Activated T-helper 1 cell treated with anti-CD3 and anti-CD28 coated beads, Interleukin-2, amount 50 U/mL, for 16 hours (primary cell): ENCODE measurements at places on chromosomes 11 and 22.

- DNase-seq = no peak
Measured at GRCh38 chr11:94721565-94722292, 46.4 kb upstream of the AMOTL1 start.

- DNase-seq = no peak
Measured at GRCh38 chr11:820655-821511, 2.2 kb downstream of the PNPLA2 start.

DNA sequence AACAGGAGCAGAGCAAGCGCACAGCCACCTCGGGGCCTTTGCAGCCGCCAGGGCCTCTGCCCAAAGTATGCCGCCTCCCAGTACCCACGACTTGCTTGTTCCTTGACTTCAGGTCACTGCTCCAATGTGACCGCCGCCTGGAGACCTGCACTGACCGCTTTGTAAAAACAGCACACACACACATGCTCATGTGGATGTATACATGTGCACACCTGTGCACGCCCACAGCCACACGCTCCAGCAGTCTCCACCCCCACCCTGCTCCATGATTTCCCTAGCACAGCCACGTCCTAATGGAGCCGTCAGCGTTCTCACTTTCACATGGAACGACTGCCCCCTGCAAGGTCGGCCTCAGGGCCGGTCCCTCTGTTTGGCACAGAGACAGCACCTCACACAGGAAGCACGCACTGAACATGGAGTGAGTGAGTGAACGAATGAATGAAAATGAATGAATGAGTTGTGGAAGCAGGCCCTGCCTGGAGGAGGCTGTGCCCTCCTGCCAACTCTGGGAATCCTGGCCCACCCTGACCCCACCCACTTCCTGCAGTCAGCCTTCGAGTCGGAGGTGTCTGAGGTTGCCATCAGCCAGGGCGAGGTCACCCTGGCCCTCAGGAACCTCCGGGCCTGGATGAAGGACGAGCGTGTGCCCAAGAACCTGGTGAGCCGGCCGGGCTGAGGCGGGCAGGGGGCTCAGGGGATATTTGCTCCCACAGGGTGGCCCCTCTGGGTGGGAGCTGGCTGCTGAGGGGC is 8.0 kb downstream of the ALDH3B1 start:
- DNase-seq = no peak

DNA sequence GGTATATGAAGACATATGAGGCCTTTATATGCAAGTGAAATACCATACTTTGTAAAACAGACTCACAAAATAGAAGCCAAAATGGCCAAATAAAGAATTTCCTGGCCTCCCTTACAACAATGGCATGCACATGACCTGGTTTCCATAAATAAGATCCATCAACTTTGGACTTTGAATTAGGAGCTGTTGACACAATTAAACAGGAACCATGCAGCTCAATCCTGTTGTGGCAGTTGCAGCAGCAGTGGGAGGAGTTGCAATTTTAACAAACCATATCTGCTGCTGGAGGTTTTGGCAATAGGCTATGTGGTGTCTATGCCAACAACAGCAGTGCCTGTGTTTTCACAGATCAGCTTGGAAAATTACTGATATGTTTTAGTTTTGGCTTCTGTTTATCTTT is 818.6 kb downstream of the FAM181B start:
- no peak for DNase-seq

- no peak for DNase-seq
Measured at GRCh38 chr11:36500315-36500721, 9.8 kb downstream of the TRAF6 start.

- no peak for DNase-seq
Measured at GRCh38 chr22:37148031-37148651, 1.6 kb downstream of the IL2RB start.

DNA sequence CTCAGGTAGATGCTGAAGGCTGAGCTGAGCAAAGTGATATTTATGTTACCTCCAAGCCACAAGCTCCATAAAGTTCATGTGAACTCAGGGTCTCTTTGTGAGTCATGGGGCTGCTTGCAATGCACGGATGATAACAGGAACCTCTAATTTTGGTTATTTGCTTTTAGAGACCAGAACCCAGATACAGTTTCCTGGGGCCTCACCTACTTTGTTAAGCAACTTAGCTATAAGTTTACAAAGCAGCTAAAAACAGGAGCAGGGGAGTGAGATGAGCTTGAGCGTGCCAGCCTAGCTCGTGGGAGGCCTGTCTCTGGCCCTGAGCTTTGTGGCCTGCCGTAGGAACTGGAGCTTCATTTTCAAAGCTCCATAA is 29.2 kb downstream of the SREBF2 start:
- DNase-seq = no peak

DNA sequence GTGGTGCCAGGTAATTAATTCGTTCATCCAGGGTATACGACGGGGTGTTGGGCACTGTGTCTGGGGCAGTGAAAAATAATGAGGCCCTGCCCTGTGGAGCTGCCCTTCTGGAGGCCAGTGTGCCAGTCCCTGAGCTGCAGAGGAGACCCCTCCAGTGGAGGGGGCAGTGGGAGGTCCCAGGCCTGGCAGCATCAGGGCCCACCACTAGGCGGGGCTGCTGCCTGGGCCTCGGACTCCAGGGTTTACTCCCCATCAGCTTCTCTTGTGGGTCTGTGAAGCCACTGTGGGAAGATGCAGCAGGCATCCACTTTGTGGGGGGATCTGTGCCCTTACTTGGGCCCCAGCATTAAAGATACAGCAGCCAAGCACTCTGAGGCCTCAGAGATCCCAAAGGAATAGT is 17.4 kb upstream of the TMPRSS6 start:
- no peak for DNase-seq

GRCh38 chr11:112975051-112975450 is 13.8 kb downstream of the NCAM1 start:
- no peak for DNase-seq

DNA sequence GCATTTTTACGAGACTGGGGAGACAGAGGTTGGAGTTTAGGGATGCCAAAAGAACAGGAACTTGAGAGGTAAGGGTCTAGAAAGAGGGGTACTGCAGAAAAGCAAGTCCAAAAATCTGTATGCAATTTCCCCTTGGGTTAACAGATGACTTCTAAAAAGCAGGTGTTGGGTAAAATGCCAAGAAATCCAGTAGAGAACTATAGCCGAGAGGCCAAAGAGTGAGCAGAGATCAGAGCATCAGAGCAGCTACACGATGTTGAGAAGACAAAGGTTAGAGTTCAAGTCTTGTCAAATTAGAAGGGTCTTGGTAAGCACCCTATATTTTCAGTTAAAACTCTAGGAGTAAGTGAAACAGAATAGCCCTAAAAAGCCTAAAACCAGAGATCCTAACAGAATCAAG is 145.2 kb downstream of the FCHSD2 start:
- DNase-seq = no peak

DNA sequence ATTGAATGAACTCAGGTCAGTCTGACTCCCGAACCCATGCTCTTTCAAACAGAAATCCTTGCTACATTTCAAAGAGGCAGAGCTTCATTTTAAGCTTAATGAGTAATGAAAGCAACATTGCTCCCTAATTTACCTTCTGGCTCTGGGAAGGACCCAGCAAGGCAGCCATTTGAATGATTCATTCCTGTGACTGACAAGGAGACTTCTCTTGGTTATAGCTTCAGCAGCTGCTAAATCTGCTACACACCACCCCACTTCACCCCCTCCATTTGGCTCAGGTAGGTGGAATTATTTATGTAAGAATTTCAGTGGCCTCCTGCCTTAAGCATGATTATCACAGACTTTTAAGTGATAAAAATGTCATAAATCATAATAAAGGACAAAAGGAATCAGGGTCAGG is 117.7 kb downstream of the KCNC1 start:
- no peak for DNase-seq

GRCh38 chr11:95767498-95767897 is 22.1 kb downstream of the FAM76B start:
- DNase-seq = no peak

DNA sequence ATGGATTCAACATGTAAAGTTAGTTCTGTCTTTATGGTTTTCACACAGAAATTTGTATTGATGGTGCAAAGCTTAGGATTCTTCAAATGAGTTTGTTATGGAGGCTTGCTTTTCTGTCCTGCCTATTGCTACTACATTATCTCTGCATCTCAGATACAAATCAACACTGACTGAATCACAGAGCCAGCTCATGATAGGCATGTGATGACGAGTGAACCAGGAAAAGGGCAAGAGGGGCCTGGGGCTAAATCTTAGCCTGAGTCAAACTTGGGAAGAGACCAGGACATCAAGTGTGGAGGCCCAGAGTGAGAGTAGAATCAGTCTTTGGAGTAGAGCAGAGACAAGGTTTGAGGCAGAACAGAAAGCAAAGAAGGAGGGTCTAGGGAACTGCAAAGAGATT is 107.1 kb upstream of the CD44 start:
- no peak for DNase-seq

DNA sequence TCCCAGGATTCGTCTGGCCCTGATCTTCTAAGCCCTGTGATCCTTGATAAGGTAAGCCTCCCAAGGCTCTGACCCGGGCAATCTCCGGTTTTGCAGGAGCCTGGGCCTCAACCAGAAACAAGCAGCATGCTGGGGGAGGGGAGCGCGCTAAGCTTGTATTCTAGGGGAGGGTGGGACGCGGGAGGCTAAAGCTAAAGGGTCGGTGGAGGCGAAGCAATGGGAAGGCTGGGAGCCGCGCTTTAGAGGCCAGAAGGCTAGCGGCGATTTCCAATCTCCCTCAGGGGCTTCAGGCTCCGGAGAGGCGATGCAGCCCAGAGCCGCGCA is 753 bp downstream of the PTPN5 start:
- DNase-seq = no peak

DNA sequence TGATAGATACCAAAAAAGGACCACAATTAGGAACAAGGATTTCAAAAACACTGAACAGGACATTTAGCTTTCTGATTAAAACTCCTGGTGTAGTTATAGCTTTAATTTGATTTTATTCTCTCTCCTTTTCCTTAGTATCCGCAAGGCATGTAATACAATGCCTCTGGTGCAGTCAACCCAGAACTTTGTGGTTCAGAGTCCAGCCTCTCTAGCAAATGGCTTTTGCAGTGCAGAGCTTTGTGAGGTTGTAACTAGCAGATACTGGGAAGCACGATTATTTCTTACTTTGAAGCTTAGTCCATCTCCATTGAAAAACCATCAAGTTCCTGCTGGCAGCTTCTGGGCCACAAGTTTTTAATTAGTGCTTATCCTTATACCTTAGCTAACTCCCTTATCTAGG is 79.8 kb downstream of the GRIA4 start:
- DNase-seq = no peak
